Stimulated activated CD4-positive, alpha-beta T cell treated with anti-CD3 and anti-CD28 coated beads, TNF-alpha, amount 100 ng/mL, for 24 hours (primary cell): ENCODE measurements at places on chromosomes 4 and X.

DNA sequence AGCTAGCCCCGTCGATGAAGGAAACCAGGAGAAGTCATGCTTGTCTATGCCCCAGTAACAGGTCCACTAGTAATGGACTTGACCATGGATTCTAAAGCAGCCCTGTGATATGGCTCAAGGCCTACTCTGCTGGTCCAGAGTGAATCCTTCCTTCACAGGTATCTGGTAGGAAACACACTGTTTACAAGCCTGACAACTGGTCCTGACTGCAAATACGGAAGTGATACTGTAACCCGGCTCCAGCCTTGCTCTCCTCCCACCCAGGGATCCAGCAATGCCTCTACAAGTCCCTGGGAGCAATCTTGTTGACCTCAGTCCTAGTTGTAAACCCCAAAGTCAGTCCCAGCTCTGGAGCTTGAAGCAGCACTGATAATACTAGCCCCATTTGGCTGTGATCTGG lies 239.2 kb upstream of the GRID2 start:
- DNase-seq, result no peak

- DNase-seq, result no peak
Observed at GRCh38 chr4:149370785-149371420, 444.7 kb downstream of the IQCM start.

DNA sequence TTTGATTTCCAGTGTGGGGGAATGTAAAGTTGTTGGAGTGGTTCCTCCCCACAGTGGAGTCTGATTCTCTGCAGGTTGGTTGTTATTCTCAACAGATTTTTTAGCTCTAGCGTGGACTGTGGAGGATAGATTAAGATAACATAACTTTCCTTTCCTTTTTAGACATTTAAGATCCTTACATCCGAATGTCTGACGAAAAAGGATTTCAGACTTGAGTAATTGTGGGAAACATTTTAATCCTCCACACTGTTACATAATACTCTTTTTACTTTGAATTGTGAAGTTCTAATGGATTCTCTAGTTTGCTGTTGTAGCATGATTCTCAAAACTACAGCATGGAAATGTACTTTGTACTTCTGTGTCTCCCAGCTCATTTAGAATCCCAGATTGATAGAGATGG lies 107.8 kb downstream of the ARHGAP10 start:
- no peak for DNase-seq

DNA sequence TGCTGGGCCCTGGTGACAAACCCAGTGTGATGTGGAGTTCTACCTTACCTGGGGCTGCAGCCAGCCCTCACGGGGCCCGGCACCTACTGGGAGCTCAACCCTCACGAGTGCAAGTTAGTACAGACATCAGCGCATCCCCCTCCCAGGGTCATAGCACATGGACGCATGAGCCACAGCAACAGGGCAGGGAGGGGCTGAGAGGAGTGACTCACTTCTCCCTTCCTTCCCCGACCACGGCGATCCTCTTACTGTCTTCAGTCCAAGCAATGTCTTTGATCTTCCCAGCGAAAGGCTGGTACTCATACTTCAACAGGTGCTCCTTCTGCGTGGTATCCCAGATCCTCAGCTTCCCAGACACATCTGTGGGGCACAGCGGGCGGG lies 17.8 kb downstream of the WDR1 start:
- DNase-seq, result no peak

GRCh38 chrX:16745659-16746058 lies 26.2 kb downstream of the SYAP1 start:
- DNase-seq, result no peak

GRCh38 chr4:57911203-57911602 lies 801.0 kb upstream of the IGFBP7 start:
- DNase-seq, result no peak

- no peak for DNase-seq
Observed at GRCh38 chrX:85619962-85620361, 240.5 kb upstream of the POF1B start.
